Esophagus squamous epithelium (tissue), 5 donors: ENCODE measurements at places on chromosomes 11 and 22. TPM values are rescaled to one million over a fixed set of nuclear protein-coding genes. Genes with fewer than 3 reads are reported as not detected.

Gene RPS13
- total RNA-seq, result 1,205 TPM

Gene NTM
- total RNA-seq, result 0.88 TPM

DNA sequence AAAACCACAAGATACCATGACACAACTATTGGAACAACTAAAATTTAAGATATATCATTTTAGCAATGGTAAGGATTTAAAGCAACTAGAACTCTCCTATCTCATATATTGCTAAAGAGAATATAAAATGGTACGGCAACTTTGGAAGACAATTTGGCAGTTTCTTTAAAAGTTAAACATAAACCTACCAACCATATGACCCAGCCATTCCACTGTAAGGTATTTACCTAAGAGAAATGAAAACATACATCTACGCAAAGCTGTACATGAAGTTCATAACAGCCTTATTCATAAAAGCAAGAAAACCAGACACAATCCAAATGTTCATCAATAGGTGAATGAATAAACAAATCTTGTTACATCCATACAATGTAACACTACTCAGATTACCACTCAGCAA, 31.3 kb downstream of the SIK3 start:
- H3K36me3 ChIP-seq, result no peaks in the 10 kb centered on the region
- H3K4me1 ChIP-seq, result peaks cover 29% of the 10 kb centered on the region
- H3K27ac ChIP-seq, result no peak overlapping the region
- DNase-seq, result no peak
- H3K27me3 ChIP-seq, result no peaks in the 10 kb centered on the region

GRCh38 chr11:73175551-73176144, 33.5 kb upstream of the FCHSD2 start:
- no peak overlapping the region for H3K4me3 ChIP-seq

GRCh38 chr11:114447444-114447843, 8.2 kb downstream of the REXO2 start:
- H3K4me1 ChIP-seq, result no peaks in the 10 kb centered on the region
- no peak overlapping the region for H3K4me3 ChIP-seq
- DNase-seq, result no peak

DNA sequence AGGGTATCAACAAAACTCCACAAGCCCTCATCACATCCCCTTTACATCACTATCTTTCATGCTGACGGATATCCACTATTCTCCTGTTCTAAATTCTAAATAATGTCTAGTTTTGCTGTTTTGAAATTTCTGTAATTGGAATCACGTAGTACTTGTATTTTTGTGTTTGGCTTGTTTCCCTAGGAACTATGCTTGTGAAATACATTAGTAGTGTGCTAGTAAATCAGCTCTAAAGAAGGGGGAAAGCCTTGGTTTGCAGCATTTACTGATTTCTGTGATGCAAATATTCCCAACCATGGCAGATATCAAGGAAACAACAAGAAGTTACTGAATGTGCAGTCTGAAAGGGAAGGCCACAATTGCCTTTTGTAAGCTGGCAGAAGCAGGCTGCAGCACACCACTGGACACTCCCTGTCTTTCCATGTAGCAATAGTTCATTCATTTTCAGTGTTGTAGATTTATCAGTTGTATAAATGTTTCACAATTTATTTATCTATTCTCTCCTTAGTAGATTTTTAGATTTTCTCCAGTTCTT, 4.7 kb upstream of the FOLH1 start:
- no peak overlapping the region for H3K27ac ChIP-seq
- no peak overlapping the region for H3K4me3 ChIP-seq
- no peaks in the 10 kb centered on the region for H3K36me3 ChIP-seq
- DNase-seq, result no peak
- no peaks in the 10 kb centered on the region for H3K27me3 ChIP-seq
